ENCODE measurements at places on chromosomes 4 and X.

GRCh38 chr4:7126981-7127380 lies 59.1 kb upstream of the GRPEL1 start:
- DNase-seq, result no peak

- no peak for DNase-seq
These were observed 110.4 kb upstream of the BEND4 start for GRCh38 chr4:42262701-42263490.

DNA sequence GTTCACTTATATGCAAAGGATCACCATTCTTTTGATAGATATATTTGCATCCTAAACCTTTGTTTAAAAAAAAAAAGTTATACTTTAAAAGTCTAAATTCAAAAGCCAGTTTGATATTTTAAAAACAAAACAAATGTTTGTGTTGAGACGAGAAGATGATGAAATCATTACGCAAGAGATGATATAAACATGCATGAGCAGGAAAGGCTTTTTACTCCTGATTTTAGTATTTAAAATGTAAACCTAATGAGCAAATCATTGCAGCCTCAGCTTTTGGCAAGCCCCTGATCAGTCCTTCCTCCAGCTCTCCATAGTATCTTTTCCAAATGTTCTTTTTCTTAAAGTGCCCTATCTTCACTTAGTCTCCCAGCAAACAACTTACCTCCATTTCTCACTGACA lies 115.6 kb downstream of the ARAP2 start:
- DNase-seq, result no peak

- no peak for DNase-seq
These were observed 227.9 kb upstream of the PITX2 start for GRCh38 chr4:110850461-110851442.

DNA sequence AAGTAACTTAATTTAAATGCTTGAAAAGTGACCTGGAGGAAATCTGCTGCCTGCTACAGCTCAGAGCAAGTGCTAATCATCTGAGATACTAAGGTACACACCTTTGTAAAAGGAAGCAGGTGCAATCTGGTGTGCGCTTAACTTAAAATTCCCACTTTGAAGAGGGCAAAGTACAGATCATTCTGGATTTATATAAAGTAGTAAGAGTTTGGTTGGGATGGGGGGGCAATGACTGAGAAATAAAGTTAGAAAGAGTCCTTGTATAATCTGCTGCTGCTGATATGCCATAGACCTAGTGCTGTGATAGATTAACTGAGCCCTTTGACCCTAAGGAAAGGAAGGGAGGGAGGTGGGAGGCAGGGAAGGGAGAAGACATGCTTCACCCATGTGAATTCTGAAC lies 141.0 kb downstream of the MTNR1A start:
- DNase-seq, result no peak

DNA sequence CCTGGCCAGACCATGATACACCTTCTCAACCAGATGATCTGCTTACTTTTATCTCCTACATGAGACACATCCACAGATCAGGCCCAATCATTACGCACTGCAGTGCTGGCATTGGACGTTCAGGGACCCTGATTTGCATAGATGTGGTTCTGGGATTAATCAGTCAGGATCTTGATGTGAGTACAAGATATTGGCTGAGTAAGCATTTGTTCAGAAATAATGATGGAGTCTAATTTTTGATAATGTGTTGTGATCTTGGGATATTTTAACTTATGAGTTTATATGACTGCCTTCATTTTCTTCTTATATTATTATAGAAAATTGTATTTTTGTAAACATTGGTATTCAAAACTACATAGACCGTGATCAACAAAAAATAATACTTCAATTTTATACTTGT lies 39.4 kb downstream of the SLC10A6 start:
- DNase-seq, result no peak

DNA sequence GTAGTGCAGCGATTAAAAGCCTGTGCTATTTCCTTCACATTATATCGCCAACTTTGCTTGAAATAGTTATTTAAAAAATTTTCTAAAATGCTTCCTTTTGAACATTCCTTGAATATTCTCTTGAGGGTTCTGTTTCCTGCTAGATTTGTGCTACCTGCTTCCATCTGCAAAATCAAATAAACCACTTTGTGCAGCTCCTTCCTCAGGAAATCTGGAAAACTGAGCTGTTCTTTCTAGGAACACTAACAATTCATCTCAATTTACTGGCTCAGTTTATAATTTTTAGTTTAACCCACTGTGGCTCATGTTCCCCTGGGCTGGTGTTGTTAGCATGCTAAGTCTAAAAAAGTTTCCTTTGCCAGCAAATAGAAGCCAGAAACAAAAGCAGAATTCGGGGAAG lies 88.1 kb upstream of the LCORL start:
- no peak for DNase-seq

GRCh38 chr4:1208970-1209704 lies 36.8 kb upstream of the SPON2 start:
- no peak for DNase-seq

DNA sequence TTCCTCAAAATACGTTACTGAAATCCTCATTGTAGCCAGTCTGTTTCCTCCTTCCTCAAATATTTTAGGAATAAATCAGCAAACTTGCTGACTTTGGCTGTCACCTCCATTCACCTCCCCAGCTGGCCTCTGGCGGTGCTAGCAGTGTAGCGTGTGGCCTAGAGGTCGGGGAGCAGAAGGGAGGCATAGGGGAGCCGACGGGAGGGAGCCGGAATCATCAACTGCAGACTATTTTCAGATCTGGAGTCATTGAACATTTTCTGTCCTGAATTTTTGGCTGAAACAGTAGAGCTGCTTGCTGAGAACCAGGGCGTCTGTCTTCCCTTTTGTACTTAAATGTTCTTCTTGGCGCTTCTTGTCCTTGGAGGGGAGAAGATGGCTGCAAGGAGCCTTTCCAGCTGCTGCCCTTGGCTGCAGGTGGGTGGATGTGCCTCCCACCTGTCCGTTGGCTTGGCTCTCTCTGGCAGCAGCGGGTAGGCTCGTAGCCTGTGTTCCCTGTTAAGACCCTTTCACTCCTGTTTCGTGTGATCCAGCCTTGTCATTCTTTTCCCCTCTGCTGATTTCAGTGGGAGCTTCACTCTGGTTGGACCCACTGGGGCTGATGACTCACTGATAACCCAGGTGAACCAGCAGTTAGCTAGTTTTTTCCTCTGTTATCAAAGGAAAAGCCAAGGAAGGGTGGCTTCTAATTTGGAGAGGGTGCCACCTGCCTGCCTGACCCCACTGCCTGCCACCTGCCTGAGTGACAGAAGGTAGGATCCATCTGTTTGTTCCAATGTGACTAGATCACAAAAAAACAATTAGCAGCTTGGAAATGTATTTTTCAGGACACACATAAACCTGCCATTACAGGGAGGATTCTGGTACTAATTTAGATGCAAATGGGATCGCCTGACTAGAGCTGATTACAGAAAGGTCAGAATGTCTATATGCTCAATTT lies 135.9 kb downstream of the GATB start:
- no peak for DNase-seq

- no peak for DNase-seq
These were observed 8.6 kb downstream of the KLF3 start for GRCh38 chr4:38672397-38673129.

- DNase-seq, result no peak
These were observed 118.0 kb downstream of the PDE5A start for GRCh38 chr4:119510395-119511149.

DNA sequence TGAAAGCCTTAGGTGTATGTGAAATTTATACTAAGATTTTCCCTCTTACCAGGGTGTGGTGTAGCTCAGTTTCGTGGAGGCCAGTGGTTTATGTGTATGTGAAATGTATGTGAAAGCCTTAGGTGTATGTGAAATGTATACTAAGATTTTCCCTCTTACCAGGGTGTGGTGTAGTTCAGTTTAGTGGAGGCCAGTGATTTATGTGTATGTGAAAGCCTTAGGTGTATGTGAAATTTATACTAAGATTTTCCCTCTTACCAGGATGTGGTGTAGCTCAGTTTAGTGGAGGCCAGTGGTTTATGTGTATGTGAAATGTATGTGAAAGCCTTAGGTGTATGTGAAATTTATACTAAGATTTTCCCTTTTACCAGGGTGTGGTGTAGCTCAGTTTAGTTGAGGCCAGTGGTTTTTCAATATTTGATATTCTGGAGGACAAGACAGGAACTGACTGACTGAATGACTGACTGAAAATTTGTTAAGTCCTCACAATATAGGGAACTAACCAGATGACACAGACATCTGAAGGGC lies 143.7 kb downstream of the NEXMIF start:
- no peak for DNase-seq

DNA sequence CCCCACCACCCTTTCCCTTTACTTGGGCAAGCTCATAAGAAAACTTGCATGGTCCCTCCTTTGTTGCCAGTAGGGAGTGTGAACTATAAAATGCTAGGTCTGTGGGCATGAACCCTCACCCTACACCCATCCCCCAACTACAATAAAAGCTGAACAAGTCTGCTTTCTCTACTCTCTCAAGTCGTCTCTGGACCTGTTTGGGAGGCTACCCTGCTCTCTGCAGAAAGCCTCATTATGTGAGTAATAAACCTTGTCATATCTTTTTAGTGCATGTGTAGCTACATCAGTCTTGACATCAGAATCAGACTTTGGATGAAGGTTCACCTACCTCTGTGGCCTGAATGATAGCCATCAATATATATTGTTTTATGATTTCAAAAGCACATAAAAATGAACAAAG lies 155.4 kb upstream of the FAM241A start:
- DNase-seq, result no peak

- DNase-seq, result no peak
These were observed 19.2 kb upstream of the ADRA2C start for GRCh38 chr4:3746701-3747580.

DNA sequence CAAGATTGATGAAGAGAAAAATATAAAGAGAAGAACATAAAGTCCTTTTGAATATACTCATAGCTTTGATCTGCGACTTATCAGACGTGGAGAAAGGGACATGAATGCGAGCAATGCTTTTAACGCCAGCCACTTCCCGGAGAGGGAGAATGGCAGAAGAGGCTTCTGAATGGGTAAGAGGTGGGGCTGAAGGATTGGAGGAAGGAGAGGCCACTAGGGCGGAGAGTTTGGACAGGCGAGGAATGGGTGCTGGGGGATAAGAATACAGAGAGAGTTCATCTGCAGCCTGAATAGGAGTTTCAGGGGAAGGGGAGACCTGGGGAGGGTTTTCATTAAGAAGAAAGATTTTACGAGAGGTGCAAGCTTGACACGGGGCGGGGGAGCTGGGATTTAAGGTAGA lies 2534.9 kb downstream of the PCDH7 start:
- no peak for DNase-seq

- DNase-seq, result no peak
These were observed 52.9 kb upstream of the TENM3 start for GRCh38 chr4:182190306-182190705.

DNA sequence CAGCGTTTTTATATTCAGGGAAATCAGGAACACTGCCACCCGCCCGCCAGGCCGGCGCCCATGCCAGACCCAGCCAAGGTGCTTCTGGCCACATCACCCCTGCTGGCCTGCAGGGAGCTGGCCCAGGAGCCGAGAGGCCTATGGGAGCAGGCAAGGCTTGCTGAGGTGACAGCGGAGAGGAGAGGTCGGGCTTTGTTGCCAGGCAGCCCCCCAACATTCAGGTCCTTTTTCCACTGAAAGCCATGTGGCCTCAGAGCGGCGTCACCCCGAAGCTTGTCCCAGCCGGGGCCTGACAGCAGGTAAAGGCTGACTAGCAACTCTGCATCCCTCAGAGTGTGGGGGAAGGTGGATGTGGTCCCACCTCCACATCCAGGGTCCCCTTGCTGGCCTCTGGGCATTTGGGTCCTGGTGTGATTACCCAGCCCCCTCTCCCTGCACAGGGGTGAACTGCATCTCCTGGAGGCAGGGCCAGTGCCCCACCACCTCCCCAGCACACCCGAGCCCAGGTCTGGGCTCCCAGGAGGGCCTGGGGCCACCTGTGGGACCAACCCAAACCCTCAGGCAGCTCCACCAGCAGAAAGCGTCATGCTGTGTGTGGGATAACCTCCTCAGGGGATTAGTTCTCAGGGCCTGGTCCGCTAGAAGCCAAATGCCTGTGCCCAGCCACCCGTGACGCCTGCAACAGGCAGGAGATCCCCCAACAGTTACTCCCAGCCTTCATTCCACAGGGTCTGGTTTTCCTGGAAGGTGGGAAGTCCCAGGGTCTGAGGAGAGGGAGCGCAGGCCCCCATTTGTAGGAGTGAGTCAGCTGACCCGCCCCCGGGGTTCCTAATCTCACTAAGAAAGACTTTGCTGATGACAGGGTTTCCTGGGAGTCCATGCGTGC lies at the start of gene PDE6B:
Gene PDE6B, plus strand, starts transcription at position 869 of the 886 bp plus-strand sequence. CDS start 54 bp downstream, outside the sequence.
- DNase-seq, result no peak

- DNase-seq, result no peak
These were observed 14.2 kb downstream of the ZMYM3 start for GRCh38 chrX:71239781-71240180.

DNA sequence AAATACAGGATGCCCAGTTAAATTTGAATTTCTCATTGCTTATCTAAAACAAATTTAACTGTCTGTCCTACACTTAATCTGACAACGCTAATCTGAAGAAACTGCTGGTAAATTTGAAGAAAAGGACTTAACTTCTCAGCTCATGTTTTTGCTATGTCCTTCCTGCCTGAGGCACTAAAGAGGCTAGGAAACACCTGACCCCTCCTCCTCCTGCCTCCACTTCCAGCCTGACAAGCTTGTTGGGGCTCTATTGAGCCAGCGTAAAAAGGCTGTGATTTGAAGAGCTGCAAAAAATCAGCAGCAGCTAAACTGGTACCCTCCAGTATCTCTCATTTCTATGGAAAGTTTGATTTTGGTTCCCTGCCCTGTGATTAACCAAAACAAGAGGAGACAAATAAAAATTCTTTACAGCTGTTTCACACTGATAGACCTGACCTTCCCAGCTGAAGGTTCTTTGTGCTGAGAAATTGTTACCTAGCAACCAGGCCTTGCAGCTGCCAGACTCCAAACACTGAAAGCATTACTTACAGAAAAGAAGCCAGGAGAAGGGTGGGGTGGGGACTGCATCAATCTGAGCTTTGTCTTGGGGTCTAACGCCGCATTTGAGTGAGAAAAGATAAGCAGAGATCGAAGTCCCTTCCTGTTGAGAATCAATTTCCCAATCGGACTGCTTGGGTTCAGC lies 35.0 kb downstream of the DCX start:
- DNase-seq, result no peak

GRCh38 chr4:75683482-75684155 lies 10.4 kb upstream of the G3BP2 start:
- no peak for DNase-seq

- no peak for DNase-seq
These were observed 228.6 kb upstream of the TACR3 start for GRCh38 chr4:103948244-103949018.

- no peak for DNase-seq
These were observed 32.7 kb downstream of the INPP4B start for GRCh38 chr4:142813388-142813787.

- DNase-seq, result no peak
These were observed 89.1 kb downstream of the FNIP2 start for GRCh38 chr4:158857951-158858350.

DNA sequence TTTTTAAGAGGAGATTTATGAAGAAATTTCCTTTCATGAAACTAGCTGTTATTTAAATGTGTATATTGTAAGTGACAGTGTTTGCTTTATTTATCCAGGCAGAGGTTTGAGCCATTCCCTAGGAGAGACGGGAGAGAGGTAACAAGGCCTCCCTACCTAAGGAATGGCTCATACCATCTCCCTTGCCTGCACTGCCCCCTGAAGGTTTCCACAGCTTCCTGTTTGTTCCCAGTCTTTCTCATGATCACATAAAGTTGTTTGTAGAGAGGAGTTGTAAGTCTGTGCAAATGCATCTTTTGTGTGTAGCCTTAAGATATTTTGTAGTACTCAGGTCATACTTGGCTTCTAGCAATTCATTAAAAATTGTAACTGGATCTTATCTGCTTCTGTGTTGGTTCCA lies 1504.5 kb upstream of the PCDH10 start:
- no peak for DNase-seq

- no peak for DNase-seq
These were observed 16.9 kb downstream of the NKX3-2 start for GRCh38 chr4:13527192-13527980.
